ENCODE measurements at places on chromosomes 4 and X.
A peak's percentile ranks its signal among the peaks of the same experiment; 100 is the strongest.

GRCh38 chrX:16113978-16114565 lies 9.3 kb upstream of the GRPR start:
- DNase-seq: no peak

DNA sequence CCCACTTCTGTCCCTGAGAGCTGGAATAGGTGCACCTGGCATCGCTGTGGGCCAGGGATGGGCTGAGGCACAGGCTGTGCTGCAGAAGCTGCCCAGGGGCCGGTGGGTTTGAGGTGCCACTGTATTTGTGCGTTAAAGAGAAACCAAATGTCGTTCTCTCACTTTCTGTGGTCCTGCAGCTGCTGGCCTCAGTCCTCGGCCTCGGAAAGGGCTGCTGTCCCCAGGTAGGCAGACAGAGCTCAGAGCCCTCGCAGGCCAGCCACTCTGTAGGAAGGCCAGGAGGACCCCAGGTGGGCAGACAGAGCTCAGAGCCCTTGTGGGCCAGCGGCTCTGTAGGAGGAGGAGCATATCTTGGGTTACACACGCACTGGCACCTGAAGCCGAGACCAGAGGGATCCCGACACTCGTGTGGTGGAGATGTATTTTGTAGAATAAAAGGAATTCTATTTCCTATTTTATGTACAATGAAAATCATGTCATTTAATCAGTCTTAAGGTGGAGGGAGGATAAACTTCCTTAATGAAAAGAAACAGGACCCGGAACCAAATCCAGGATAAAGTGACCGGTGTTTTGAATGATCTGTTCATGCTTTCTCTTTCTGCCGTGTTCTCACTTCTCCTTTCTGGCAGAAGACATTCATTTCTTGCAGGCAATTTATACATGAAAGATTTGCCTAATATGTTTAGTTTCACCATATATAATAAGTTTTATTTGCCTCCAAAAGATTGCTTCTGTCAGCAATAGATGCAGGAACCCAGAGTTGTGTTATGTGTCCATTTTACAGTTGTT lies 54.4 kb upstream of the HGFAC start:
- no peak for DNase-seq

GRCh38 chrX:46744009-46744408 lies 14.9 kb downstream of the SLC9A7 start:
- DNase-seq: no peak

DNA sequence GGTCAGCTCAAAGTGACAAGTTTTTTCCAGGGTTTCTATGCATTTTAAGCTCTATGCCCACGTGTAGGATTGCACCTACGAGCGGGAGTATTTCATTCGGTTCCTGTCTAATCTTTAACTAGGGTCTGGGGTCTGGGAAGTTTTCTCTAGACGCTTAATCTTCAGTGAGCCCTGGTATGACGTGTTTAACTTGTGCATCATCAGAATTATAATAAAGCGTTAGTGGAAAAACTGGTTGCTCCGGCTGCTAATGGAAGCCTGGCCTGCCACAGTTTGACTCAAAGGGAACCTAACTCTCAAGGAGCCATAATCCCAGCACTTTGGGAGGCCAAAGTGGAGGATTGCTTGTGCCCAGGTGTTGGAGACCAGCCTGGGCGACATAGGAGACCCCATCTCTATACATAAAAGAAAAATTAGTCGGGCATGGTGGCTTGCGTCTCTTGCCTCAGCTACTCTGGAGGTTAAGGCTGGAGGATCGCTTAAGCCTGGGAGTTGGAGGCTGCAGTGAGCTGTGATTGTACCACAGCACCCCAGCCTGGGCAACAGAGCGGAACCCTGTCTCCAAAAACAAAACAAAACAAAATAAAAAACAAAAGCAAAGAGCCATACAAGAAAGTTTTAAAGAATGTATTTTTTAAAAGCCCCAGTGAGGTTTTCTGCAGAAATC lies 30.2 kb downstream of the ARSD start:
- DNase-seq: no peak

DNA sequence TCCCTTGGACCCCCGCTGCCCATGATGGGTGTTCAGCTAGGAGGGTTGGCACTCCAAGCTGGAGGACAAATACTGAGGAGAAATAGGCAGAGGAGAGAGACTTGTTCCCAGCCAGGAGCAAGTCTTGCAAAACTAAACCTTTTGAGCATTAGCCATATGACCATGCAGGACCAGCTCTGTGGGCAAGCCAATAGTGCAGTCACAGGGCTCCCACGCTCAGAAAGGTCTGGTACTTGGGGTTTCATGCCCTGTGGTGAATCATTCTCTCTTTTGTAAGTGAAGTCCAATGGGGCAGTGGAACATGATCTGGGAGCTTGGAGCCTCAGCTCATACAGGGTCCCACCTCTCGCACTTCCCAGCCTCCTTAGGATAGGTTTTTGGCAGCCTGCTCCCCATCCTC lies 300.9 kb downstream of the BCOR start:
- DNase-seq: no peak

GRCh38 chr4:99979872-99980271 lies 29.8 kb upstream of the H2AZ1 start:
- DNase-seq: no peak

DNA sequence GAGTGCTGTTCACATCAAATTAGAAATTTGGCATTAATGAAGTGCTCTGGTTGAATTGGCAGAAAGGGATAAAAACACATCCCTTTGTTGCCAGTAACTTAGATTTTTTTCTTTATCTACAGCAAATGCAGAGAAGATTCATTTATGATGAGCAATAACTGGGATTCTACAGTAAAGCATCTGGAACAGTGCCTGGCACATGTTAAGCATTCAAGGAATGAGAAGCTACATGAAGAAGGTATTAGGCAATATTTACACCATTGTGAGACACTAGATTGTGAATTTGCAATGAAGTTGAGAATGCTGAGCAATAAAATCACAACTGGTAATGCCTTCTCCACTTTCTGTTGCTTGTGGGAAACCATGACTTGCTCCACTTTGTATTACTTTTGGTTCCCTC lies 33.5 kb downstream of the PCDH19 start:
- DNase-seq: no peak

DNA sequence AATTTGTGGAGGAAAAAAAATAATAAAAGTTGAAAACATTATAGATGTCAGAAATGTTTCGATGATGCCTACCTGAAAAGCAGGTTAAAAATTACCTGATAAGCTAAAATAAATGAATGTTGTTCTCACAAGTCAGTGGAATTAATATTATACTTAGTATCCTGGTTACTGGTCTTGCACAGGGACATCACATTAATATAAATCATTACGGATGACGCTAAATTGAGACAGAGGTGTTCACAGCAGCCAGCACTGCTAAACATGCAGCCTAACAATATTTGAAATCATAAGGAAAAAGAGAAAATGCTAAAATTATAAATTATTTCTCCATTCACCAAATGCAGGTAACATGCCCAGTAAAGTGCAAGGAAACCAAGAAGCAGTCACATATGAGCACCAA lies 1130.0 kb downstream of the STPG2 start:
- DNase-seq: no peak

- no peak for DNase-seq
Measured at GRCh38 chr4:114601304-114602052, 2.9 kb downstream of the UGT8 start.

- DNase-seq: peak; percentile 45
Measured at GRCh38 chrX:51802917-51803688, 59.9 kb downstream of the GSPT2 start.

- no peak for DNase-seq
Measured at GRCh38 chr4:30716158-30716557, 4.0 kb upstream of the PCDH7 start.

GRCh38 chrX:145818186-145819113 lies 821 bp downstream of the SLITRK2 start:
- DNase-seq: no peak

DNA sequence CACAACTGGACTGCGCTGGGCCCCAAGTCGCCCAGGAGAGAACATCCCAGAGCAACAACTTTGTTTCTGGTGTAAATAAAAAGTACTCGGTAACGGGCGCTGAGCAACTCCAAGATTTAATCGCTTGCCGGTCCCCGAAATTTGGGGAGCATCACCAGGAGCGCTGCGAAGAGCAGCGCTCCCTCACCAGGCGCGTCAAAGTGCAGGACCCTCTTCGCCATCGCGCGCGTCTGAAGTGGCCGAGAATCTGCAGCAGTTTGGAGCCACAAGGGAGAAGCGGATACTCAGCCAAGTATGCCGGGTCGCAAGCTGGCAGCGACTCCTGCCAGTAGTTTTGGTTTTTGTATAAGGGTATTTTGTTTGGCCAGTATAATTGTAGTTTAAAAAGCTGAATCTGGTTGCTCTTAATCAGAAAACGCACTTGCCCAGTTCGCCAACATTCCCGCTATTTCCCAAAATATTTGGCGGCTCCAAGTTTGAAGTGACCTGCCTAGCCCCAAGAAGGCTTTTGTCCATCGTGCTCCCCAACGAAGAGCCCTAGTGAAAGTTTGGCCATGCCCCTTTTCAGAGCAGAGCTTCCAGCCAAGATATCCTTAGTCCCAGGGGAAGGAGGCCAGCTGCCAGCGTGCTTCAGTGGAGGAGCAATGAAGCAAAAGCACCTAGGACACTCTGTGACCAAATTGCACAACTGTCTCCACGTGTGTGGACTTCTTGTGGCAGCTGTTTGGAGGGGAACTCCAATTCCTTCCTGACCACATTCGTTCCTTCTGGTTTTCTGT lies 557 bp upstream of the KDR start:
- DNase-seq: no peak

DNA sequence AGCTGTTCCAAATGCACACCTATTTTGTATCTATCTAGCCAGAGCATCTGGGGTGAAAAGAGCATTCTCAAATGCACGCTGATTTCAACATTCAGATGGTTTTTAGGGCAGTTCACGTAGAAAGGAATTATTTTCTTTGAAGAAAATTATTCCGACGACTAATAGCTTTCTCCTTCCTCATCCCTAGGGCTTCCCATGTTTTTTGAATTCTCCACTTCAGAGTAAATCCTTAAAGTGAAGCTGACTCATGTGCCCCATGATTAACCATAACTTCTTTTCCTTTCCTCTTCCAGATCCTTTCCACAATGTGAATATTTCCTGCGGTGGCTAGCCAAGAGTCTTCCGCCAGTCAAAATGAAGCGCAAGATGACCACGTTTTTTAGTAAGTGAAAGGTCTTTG lies 86.7 kb upstream of the PDHA1 start:
- DNase-seq: no peak

GRCh38 chrX:15505101-15505500 lies 4.5 kb downstream of the BMX start:
- DNase-seq: no peak

- DNase-seq: no peak
Measured at GRCh38 chrX:19846995-19847790, 40.2 kb downstream of the SH3KBP1 start.

- DNase-seq: no peak
Measured at GRCh38 chr4:54676658-54677057, 18.9 kb downstream of the KIT start.

DNA sequence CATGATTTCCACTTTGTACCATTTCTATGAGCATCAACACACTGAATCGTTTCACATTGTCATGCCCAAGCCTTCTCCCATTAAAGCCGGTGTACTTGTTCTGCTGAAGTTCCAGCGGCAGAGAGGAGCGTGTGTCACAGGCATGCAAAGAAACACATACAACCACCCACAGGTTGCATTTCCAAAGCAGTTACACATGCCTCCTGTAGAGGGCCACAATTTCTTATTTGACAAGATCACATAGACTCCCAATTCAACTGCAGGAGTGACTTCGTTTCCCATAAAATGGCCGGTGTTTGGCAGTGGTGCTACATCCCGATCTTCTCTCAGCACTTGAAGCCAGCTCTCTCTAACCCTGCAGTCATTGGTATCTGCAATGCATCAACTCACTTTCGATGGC lies 992.6 kb downstream of the NLGN4X start:
- no peak for DNase-seq

GRCh38 chr4:108060164-108060563 lies 70.5 kb downstream of the HADH start:
- no peak for DNase-seq

GRCh38 chrX:72101597-72102037 lies 30.1 kb downstream of the RTL5 start:
- no peak for DNase-seq

GRCh38 chrX:119539872-119540271 lies 25.3 kb downstream of the STEEP1 start:
- DNase-seq: no peak

GRCh38 chrX:80578517-80579105 lies 158.4 kb downstream of the TENT5D start:
- DNase-seq: peak; percentile 17

DNA sequence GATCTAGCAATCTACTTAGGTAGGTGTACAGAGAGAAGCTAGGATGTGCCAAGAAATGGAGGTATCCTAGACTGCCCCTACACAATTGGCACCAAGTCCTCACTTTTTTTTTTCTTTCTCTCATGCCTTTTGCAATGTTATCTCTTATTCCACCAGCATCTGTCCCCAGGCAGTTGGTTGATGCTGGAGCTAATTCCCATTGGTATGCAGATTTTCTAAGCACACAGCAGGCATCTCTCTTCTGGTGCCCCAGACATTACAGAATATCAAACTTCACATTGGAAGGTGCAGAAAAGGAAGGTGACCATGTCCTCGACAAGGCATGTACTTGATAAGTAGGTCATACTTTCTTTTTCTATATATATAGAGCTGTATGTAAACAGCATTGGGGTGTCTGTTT lies 21.6 kb downstream of the LUZP4 start:
- DNase-seq: no peak

GRCh38 chr4:52911684-52912294 lies 49.7 kb downstream of the RASL11B start:
- DNase-seq: peak; percentile 52

DNA sequence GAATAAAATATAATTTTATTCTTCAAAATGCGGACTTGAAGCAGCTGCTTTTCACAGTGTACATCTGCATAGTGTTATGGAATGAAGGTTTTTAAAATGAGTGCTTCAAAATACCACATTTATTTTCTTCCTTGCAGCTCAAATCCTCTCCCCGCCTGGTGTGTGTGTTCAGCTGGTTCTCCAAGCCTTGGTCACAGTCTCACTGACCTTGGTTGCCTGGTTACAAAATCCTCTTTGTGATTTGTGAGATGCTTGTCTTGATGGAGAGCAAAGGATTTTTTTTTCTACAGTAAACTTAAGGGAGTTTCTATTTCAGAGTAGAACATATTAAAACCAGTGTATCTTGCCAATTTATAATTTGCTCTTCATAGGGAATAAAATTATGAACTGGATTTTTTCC lies 139.2 kb downstream of the PCDH18 start:
- no peak for DNase-seq

- no peak for DNase-seq
Measured at GRCh38 chr4:101414496-101414895, 67.2 kb upstream of the PPP3CA start.

DNA sequence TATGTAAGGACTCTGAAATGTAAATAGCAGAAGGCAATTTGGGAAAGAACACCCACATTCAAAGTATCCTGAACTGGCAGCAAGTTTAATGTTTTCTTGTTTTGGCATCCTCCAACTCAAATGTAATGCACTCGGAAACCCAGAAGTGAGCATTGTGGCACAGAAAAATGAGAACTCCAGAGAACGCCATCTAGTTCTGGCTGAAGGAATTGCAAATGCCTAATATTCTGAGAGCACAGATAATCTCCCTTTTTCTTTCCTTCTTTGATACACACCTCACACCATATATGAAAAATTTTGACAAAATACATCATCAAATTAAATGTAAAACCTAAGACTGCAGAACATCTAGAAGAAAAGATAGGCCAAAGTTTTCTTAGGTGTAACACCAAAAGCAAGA lies 52.1 kb downstream of the PWWP3B start:
- DNase-seq: no peak

- no peak for DNase-seq
Measured at GRCh38 chrX:153920546-153920945, 5.5 kb downstream of the ARHGAP4 start.

- no peak for DNase-seq
Measured at GRCh38 chr4:148238086-148238485, 204.1 kb downstream of the NR3C2 start.
